Activated naive CD8-positive, alpha-beta T cell treated with anti-CD3 and anti-CD28 coated beads, Interleukin-2, amount 50 U/mL, for 24 hours (primary cell): ENCODE measurements at places on chromosomes 5 and 9.

DNA sequence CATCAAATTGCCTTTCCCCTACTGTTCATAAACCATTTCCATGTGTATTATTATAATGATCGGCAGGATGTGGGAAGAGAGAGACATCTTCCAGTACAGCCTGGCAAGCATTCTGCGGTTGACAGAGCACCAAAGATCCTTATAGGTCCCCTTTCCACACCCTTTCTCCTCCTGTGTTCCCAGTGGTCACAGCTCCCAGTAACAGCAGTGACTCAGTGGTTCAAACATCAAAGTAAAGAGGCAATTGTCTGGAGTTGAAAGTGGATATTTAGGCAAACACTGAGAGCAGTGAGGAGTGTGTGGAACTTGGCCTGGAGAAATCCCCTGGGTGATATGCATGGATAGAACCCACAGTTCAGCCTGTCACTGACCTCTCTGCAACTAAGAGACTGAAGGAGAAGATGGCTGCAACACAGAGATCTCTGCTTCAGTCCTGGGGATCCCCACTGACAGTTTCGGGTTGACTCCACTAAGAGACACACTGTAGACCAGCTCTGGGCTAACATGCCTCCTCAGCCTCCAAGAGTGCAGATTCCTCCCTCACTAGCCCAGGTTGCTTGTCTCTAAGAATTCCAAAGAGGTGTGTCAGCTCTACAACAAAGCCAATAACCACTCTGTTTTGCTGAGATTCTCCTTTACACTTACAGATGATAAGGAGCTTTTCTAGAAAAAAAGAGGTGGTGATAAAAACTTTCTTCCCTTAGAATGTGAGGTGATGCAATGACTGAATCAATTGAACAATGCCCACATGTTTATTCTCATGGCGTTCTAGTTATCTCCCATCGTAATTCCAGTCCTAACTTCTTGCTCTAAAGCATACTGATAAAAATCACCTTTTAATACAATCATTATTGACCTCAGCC, 94.4 kb upstream of the IL6ST start:
- peak; percentile 41 for DNase-seq

GRCh38 chr5:109656829-109657228, 32.9 kb upstream of the MAN2A1 start:
- DNase-seq = peak; percentile 48

DNA sequence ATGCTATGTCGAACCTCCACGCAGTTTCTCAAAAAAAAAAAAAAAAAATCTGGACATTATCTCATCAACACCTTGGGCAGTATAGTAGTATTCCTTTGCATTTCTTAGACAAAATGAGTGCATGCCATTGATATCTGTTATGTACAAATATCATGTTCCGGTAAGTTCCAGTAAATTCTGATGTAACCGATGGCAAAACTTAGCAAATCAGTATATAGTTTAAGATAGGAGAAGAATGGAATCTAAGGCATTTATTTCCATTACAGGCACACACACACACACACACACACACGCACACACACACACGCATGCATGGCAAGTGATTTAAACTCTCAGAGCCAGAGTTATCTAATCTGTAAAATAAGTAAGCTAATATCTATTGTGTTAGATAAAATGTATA, 356.5 kb upstream of the TUSC1 start:
- DNase-seq = no peak

DNA sequence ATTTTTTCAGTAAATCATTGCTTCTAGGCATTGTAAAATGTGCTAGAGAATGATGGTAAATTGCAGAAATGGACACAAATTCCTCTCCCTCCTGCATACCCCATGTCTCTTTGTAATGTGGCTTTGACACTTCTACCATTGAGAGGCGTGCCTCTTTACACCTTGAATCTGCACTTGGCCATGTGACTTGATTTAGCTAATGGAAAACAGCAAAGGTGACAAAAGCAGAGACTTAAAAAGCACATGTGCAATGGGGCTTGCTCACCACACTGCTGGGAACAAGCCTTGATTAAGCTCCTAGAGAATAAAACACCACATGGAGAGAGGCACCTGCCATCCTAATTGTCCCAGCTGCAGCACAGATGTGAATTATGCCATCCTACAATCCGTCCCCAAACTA, 69.9 kb upstream of the NAA35 start:
- DNase-seq = no peak

GRCh38 chr9:131252120-131252519, 24.2 kb downstream of the FAM78A start:
- DNase-seq = no peak

- no peak for DNase-seq
Measured at GRCh38 chr5:67992923-67993322, 222.6 kb upstream of the PIK3R1 start.

DNA sequence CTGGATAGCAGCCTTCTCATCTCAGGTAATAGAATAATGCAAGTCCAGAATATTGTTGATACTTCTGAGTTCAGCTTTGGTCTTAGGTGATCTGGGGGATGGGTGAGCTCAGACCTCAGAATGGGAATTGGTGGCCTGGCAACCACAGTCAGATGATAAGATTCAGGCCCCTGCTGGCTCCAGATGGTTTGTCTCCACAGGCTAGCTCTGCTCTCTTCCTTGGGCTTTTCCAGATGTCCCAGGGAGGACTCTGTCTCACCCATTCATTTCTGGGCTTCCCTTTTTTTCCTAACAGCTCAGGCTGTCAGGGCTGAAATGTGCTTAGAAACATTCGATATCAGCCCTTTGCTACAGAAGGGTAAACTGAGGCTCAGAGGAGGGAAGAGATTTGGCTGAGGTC, 17.6 kb upstream of the TNFSF15 start:
- DNase-seq = no peak

GRCh38 chr5:79663212-79663611, 26.4 kb upstream of the CMYA5 start:
- no peak for DNase-seq

DNA sequence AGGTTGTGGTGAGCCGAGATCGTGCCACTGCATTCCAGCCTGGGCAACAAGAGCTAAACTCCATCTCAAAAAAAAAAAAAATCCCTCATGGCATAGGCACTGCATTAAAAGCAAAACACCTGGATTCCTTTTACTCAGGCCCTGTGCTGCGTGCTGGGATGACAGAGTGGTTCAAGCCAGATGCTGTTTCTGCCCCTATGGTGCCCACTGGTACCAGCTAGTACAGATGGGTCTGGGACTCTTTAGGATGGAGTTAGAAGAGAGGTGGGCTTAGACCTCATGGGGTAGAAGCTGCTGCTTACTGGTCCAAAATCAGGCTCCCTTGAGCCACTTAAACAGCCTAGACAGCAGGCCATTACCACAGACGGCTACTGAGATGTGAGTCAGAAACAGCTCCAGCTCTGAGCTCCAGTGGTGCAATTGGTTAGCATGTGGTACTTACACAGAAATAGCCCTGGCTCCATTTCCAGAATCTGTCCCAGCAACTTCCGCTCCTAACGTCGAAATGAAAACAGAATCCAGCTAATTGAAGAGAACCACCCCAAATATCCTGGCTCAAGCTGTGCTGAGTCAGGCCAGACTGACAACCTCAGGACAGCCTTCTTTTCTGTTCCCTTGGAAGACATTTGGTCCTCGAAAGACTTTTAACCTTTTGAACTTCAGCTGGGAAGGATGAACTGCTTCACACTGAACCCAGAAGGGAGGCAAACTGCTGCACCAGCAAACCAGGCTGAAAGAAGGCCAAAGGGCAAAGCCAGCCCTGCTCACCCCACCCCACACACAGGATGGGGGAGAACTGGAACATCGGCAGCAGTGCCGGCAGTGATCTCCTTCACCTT, 15.5 kb downstream of the C5orf15 start:
- no peak for DNase-seq

DNA sequence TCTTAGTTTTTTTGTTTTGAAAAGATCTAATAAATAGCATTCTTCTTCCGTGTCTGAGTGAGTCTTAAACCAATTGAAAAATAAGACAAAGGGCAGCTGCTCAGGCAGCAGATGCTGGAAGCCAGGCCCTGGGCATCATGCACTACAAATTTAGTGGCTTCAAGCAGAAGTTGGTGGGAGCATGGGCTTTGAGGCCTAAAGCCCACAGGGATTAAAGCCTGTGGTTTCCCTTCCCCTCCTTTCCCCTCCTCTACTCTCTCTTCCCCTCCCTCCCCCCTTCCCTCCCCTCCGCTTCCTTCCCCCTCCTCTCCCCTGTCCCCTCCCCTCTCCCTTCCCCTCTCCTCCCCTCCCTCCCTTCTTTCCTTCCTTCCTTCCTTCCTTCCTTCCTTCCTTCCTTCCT, 20.1 kb upstream of the KIF4B start:
- DNase-seq = no peak

DNA sequence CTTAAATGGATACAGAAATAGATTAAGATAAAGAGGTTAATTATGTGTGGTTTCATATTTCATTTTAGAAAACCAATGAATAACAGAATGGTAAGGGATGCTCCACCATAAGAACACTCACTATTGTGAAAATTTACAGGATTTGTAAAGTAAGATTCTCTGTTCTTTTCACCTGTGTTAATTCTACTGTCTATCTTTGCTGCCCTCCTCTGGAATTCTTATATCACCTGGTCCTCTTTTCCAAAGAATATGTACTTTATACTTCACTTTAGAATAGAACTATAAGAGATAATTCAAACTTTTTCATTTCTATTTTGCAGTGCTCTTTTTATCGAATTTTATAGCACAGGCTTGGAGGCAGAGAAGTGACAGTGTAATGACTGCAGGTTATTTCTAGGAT, 213.4 kb downstream of the LURAP1L start:
- DNase-seq = no peak

DNA sequence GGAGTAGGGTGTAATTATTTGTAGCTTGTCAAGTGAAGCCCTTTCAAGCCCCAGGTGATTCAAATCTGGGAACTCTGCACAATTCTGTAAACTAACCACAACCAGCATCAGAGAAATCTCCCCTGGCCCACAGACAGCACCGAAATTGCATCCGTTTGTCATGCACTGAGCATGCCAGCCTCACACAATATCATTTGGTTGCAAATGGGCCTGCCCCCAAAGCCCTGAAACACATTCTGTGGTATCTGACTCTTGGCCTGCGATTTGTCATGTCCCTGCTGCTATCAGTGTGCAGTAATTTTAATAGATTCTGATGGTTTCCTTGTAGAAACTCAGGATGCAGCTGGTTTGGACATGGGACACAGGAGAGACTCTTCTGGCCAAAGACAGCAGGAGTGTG, 35.3 kb downstream of the SNX24 start:
- DNase-seq = no peak
